ENCODE measurements at places on chromosomes 4 and X.

- DNase-seq = no peak
Observed at GRCh38 chr4:96312046-96312685, 472.3 kb downstream of the PDHA2 start.

DNA sequence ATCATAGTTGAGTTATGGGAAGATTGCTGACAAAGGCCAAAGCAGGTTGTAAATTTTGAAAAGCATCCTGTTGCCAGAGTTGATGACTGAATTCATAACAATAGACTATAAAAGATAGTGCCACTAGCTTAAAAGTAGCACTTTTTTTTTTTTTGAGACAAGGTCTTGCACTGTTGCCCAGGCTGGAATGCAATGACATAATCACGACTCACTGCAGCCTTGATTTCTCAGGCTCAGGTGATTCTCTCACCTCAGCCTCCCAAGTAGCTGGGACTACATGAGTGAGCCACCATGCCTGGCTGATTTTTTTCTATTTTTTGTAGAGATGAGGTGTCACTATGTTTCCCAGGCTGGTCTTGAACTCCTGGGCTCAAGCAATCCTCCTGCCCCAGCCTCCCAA lies 122.7 kb downstream of the SPOCK3 start:
- no peak for DNase-seq

DNA sequence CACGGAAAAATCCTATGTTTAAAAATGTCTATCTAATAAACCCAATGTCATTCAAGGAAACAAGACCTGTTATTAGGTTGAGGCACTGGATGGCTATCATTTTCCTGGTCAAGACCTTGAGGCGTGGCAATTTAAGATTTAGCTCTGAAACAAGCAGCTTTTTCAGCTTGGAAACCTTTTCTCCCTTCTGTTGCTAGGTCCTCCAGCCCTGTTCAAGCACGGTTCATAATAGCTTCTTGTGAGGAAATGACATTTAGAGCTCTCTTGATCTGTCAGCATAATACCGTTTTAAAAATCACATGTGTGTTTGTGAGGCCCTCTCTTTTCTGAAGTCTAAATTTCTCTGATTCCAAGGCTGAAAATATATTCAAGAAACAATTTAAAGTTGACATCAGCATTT lies 133.6 kb upstream of the GRPR start:
- DNase-seq = no peak

GRCh38 chr4:83334425-83335241 lies at the start of gene HPSE:
Gene HPSE, minus strand, starts transcription at chr4:83334848. Its CDS starts 66 bp downstream, at chr4:83334782.
- DNase-seq = peak; percentile 82

GRCh38 chr4:126046081-126046614 lies 731.4 kb downstream of the FAT4 start:
- DNase-seq = no peak

DNA sequence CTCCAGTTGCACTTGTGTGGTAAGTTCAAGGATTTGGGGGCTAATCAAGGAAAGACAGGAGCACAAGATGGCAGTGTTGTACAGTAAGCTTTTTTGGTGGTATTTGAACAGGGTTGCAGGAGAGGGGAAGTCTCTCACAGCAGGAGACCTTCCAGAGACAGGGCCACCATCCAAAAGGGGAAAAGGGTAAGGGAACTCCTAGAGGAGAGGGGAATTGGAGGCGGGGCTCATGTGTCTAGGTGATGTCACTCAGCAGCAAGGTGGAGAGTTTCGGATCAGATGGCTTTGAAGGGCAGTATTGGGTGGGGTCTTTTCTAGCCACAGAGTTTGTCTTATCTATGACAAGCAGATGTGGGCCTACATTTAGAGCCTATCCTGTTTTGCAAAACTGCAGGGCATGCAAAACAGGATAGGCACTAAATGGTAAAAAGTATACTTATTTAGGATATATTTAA lies 13.4 kb upstream of the RNF175 start:
- no peak for DNase-seq

DNA sequence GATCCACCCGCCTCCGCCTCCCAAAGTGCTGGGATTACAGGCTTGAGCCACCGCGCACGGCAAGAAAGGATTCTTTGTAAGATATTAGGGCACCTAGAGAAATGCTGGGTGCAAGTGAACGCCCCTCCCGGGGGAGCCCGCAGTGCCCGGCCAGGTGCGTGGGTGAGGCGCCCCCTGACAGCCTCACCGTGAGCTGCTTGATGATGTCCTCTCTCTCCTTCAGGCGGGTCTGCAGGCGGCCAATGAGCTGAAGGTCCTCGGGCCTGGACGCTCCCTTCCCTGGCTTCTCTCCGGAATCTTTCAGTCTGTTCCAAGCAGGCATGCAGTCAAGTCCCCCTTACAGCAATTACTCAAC lies 21.9 kb downstream of the MED28 start:
- no peak for DNase-seq

GRCh38 chr4:26130841-26131432 lies 189.9 kb upstream of the RBPJ start:
- no peak for DNase-seq

GRCh38 chr4:14217401-14217800 lies 589.9 kb upstream of the BOD1L1 start:
- DNase-seq = no peak

GRCh38 chr4:163548481-163549243 lies 54.2 kb downstream of the TMA16 start:
- no peak for DNase-seq

GRCh38 chr4:75561789-75562188 lies 5.9 kb downstream of the ODAPH start:
- DNase-seq = no peak

DNA sequence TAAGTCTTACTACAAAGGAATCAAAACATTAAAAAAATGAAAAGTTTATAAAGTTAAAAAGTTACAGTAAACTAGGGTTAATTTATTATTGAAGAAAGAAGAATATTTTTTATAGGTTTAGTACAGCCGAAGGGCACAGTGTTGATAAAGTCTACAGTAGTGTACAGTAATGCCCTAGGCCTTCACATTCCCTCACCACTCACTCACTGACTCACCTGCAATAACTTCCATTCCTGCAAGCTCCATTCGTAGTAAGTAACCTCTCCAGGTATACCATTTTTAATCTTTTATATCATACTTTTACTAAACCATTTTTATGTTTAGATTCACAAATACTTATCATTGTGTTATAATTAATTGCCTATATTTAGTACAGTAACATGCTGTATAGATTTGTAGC lies 307.5 kb upstream of the FAM241A start:
- DNase-seq = no peak

- no peak for DNase-seq
Observed at GRCh38 chrX:96619588-96619987, 65.1 kb upstream of the DIAPH2 start.

DNA sequence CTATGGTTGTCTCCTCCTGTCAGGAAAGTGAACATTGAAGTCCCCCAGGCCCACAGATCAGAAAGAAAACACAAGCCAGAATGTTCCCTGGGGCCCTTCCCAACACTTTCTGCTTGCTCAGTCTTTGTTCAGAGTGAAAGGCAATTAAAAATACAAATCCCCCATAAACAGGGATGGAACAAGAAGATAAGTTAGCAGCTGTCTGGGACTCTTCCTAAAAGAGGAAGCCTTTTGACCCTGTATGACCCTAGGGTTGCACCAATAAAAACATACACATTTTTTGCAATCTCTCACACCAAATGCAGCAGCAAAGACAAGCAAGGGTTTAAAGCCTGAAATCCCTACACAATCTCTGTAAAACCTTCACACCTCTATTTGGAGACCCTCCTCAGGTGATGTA lies 22.6 kb downstream of the IRF2 start:
- DNase-seq = no peak

- DNase-seq = no peak
Observed at GRCh38 chrX:131650637-131651410, 107.0 kb downstream of the OR13H1 start.
